ENCODE measurements at places on chromosomes 4 and X.

- DNase-seq, result no peak
These were observed 332.1 kb downstream of the ASMT start for GRCh38 chrX:1946974-1947373.

DNA sequence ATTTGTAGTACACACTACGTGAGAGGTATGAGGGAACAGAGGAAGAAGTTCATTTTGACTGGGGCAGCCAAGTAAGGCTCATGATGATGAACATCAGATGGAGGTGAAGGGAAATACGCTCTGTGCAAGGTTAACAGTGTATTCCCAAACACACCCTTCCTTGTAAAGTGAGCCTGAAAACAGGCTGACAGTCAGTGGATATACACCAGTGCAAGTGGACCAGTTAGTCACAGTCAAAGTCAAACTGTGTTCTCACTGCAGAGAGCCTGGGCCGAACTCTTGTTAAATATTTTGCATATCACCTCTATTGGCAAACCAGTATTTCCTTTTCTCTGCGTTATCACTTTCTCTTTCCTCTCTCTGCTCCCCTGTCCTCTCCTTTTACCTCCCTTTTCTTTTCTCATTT, 23.4 kb upstream of the RHOH start:
- no peak for DNase-seq

DNA sequence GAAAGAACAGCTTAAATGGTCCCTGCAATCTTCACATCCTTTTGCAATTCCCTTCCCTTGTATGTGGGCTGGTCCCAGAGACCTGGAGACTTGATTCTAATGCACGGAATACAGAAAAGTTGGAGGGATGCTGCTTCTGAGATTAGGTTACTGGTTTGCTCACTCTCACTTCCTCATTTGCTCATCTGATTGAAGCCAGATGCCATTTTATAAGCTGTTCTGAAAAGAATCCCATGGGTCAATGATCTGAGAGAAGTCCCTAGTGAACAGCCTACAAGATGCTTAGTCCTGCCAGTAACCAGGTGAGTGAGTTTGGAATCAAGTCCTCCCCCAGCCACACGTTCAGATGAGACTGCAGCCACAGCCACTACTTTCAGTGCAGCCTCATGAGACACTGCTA, 35.9 kb downstream of the MAGEA1 start:
- DNase-seq, result no peak

DNA sequence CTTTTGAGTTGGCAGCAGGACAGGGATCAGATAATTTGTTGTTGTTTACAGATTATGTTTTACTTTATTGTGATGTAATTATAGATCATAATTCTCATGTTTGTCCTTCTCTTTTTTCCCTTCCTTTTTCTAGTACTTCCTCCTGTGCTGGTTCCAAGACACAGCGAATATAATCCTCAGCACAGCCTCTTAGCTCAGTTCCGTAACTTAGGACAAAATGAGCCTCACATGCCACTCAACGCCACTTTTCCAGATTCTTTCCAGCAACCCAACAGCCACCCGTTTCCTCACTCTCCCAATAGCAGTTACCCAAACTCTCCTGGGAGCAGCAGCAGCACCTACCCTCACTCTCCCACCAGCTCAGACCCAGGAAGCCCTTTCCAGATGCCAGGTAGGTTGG, 58.0 kb downstream of the SMAD1 start:
- no peak for DNase-seq

- DNase-seq, result no peak
These were observed 8.3 kb upstream of the BCOR start for GRCh38 chrX:40105835-40106675.

DNA sequence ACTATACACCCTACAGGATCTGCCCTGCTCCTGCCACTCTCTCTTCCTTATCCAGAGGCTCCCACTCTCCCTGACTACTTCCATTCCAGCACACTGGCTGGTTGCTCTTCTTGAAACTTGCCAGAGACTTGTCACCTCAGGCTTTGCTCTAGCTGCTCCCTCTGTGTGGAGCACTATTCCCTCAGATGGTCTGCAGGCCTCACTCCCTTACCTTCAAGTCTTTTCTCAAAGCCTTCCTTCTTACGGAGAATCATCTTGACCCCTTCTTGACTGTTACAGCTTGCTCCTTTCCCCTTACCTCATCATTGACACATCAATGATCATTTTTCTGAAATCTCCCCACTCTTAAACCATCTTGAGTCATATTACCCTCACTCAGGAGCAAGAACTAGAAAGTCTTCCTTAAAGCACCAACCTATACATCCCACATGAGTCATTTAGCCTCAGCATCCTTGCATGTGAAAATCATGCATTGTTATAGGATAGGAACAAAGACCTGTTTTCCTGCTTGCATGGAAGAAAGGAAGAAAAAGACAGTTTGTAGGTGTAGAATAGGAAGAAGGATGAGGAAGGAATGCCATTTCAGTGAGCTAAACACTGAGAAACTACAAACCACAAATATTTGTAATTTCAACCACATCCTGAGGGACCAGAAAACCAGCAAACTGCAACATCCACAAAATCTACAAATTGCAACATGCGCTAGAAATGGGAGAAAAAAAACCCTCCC, 55.7 kb downstream of the ANTXR2 start:
- no peak for DNase-seq

DNA sequence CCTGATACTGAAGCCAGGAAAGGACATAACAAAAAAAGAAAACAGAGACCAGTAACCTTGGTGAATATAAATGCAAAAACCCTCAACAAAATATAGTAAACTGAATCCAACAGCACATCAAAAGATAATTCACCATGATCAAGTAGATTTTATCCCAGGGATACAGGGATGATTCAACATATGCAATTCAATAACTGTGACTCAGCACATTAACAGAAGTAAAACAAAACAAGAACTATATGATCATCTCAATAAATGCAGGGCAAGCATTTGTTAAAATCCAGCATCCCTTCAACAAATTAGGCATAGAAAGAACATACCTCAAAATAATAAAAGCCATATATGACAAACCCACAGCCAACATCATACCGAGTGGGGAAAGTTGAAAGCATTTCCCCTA, 112.0 kb downstream of the HHIP start:
- DNase-seq, result no peak

- no peak for DNase-seq
These were observed 733.4 kb downstream of the ADGRL3 start for GRCh38 chr4:61933527-61933926.

- no peak for DNase-seq
These were observed 105.1 kb downstream of the FNIP2 start for GRCh38 chr4:158873795-158874401.

GRCh38 chr4:47312170-47312569, 151.3 kb downstream of the COMMD8 start:
- no peak for DNase-seq

GRCh38 chrX:121106484-121107235, 59.2 kb downstream of the GLUD2 start:
- DNase-seq, result no peak

GRCh38 chr4:150673793-150674192, 91.8 kb downstream of the MAB21L2 start:
- no peak for DNase-seq

- no peak for DNase-seq
These were observed 6.3 kb upstream of the TRPC5OS start for GRCh38 chrX:111869639-111870034.

- DNase-seq, result no peak
These were observed 374.8 kb downstream of the GPAT3 start for GRCh38 chr4:83910693-83911092.

DNA sequence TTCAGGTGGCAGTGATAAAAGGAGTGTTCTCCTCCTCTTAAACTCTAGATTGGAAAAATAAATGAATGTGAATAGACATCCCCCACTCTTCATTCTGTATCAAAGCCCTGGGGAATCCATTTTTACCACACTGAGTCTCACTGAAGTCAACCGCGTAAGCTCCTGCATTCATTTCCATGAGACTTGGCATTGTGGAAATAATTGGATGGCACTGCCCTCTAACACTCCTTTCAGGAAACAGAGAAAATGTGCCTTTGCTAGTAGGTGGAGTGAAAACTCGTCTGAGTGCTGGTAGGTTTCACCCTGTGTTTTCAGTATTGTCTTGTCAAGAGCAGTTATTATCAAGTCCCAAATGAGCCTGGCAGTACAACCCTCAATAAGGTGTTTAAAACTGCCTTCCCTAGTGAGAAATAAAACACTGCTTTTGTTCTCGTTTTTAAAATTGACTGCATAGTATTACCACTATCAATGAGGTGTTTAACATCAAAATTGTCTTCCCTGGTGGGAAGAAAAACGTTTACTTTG, 9.7 kb upstream of the CDKN2AIP start:
- no peak for DNase-seq

DNA sequence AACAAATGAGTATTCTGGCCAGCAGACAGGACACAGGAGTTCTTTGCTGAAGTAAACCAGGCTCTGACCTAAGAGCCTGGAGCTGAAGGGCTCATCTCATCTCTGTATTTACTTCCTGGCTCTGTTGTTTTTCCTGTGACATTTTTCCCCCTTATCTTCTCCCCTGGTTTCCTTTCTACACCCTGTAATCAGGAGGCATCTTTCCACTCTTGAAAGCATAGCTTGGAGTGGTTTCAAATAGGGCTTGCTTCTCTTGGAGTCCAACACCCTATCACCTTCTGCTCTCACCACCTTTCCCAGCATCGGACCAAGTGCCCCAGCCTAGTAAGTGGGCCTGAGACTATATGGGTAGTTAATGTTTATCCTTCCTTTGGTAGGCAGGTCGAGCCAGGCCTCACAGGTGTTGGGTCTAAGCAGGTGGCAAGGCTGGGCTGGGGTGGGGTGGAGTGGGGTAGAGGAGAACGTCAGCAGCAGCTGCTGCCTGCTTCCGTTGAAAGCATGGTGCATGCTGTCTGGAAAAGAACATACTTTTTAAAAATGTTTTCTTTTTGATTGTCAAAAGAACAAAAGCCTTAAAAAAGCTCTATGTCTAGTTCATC, 1.2 kb downstream of the DRP2 start:
- no peak for DNase-seq

DNA sequence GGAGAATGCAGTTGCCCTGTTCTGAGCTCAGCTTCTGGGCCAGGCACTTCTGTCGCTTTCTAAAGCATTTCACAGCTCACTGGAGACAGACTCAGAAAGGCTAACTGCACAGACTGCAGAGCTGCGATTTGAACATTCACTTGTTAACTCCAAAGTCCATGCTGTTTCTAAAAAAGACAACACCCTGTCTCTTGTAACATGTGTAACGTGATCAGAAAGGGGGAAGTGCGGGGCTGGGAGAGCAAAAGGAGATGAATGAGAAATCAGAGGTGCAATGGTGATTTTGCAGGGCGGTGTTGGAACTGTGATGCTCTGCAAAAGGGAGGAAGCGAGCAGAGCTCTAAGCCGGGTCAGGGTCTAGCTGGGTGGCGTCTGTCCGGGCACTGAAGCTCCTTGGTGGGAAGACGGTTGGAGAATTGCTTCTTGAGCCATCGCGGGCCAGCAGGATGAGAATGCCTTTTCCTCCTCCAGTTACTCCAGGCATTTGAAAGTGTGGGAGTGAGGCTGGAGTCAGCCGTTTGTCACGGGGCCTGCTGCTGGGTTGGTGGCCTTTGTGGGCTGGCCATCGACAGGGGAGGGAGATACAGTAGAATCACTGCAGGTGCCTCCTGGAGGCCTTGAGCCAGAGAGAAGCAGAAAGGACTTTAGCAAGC, 20.3 kb downstream of the TBC1D14 start:
- no peak for DNase-seq
